Activated CD4-positive, alpha-beta T cell treated with anti-CD3 and anti-CD28 coated beads for 1 hour (primary cell): ENCODE measurements at places on chromosomes 16 and 17.

DNA sequence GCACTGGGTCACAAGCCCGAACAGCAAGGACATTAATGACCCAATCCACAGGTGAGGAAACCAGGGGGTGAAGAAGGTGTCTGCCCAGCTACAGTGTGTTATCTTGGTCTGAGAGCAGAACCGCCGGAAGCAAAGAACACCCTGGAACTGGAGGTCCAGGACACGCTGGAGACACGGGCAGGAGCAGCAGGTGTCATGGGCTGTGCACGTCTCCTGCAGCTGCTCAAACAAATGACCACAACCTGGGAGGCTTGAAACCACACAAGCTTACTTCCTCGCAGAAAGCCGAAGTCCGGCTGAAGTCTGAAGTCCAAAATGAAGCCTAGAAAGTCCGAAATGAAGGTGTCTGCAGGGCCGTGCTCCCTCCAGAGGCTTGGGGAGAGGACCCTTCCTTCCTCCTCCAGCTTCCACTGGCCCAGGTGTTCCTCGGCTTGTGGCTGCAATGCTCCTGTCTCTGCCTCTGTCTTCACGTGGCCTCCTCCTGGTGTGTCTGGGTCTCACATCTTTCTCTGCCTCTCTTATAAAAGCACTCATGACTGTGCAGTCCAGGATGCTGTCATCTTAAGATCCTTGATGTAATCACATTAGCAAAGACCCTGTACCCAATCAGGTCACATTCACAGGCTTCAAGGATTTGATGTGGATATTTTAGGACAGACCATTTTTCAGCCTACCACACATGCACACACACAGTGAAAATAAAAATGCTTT lies 351.2 kb downstream of the C16orf95 start:
- DNase-seq: no peak

DNA sequence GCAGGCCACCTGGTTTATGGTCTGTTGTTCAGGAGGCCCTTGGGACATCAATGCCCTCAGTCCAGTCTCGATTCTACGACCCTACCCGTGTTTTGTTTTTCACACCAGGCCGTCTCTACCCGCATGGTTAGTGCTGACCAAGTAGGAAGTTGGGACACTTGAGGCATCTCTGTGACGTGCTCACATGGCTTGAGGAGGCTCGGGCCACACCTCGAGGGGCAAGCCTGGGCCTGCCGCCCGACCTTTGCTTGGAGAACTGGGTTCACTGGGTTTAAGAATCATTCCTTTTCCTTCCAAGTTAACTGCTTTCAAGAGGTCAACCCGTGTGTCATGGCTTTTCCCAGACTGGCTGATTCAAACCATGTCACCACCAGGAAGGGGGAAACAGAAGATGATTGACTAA lies 86.8 kb downstream of the CMIP start:
- no peak for DNase-seq

DNA sequence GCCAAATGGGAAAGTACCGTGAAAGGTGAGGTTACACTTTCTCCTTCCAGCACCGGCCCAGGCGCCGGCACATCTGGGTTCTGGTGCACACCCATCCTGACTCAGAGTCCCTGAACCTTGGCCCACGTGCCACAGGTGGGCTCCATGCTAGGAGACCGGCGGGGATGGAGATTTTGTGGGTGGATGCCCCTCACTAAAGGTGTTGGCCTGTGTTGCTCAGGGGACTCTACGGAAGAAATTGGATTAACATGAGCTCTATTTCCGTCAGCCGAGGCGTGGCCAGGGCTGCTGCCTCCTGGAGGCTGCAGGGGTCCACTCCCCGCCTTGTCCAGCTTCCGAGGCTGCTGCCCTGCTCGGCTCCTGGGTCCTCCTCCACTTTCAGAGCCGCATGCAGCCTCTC lies 30.8 kb downstream of the FBXO31 start:
- no peak for DNase-seq

DNA sequence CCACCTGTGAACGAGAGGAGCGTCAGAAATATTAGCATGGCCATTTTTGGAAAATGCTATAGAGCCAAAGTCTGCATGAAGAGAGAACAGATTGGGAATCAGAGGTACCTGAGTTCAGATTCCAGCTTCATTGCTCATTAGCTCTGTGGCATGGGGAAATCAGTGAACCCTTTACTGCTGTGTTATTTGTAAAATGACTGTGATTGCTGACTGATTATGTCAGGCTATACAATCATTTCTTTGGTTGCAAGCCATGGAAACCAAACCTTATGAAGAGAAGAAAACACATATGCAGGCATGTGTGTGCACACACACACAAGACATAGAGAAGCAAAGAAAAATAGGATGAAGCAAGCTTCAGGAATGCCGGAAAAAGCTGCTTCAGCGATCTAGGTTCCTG lies 101.4 kb upstream of the HSBP1 start:
- DNase-seq: no peak

DNA sequence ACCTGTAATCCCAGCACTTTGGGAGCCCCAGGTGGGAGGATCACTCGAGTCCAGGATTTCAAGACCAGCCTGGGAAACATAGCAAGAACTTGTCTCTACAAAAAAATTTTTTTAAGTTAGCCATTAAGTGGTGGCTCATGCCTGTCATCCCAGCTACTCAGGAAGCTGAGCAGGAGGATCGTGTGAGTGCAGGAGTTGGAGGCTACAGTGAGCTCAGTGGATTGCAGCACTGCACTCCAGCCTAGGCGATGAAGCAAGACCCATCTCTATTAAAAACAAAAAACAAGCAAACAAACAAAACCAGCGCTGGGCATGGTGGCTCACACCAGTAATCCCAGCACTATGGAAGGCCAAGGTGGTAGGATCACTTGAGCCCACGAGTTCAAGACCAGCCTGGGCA lies 38.0 kb downstream of the HEATR3 start:
- no peak for DNase-seq
